ENCODE measurements at places on chromosomes 13 and 19.

DNA sequence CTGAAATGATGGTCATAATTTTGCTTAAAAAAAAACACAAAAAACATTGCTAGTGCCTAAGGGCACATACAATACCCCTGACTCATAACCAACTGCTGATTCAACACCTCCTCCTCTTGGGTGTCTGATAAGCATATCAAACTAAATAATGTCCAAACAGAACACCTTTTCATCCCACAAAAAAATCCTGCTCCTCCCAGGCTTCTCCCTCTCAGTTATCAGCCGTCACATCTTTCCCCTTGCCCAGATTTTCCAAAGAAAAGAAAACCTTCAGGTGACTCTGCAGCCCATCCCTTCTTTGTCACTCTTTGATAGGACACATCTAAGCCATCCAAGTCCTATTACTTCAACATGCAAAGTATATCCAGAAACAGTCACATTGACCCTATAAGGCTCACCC, 46.9 kb downstream of the ABCC4 start:
- no peak for DNase-seq

- DNase-seq = no peak
Measured at GRCh38 chr19:30665449-30665848, 293.3 kb downstream of the ZNF536 start.

- no peak for DNase-seq
Measured at GRCh38 chr13:79194272-79194671, 211.8 kb downstream of the RBM26 start.

DNA sequence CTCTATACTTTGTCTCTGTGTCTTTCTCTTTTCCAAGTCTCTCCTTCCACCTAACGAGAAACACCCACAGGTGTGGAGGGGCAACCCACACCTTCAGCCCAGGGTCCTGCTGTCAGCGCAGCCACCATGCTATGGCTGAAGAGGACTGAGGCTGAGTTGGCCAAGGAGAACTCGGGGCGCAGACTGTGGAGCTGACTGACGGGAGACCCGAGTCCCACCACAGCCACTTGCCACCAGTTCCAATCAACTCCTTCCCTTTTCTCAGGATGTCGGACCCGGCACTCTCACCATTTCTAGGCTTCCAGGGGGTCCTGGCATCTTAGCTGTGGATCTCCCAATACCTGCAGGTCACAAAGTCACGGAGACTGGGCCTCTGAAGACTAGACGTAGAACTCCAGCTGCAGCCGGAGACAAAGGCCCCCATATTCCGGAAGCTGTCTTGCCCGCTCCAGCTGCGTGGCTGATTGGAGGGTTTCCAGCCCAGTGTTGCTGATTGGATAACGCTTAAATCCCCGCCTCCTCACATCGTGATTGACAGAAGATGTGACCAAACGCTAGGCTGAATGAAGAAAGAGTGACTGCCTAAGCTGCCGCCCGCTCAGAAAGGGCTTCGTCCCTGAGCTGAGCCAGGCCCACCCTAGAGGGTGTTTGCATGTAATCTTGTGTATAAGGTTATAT, 63.6 kb downstream of the ZNF429 start:
- no peak for DNase-seq

GRCh38 chr13:107851670-107852069, 363.7 kb downstream of the LIG4 start:
- DNase-seq = no peak

DNA sequence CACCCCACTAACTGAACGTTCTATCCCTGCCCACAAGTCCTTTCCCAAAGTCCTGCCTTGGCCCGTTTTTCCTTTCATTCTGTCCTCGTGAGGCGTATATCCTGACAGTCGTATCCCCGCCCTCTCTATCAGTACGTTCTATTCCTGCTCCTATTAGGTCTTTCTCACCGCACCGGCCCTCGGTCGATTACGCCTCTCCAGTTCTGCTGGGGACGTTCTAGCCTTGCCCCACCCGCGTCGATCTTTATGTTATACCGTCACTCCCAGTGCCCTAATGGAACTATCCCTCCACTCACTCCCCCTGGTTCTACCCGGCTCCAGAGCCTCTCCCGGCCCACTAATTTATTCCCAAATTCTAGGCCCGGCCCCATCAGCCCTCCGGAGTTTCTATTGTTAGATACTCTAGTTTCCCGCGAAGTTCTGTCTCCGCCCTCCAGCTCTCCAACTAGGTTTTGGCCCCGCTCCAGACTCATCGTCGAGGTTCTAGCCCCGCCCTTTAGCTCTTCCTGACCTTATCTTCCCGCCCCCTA, 2.0 kb downstream of the PLAUR start:
- no peak for DNase-seq
